Right lung (tissue), 10 donors: ENCODE measurements at places on chromosomes 5 and 9. TPM values are rescaled to one million over a fixed set of nuclear protein-coding genes. Genes with fewer than 3 reads are reported as not detected.

GRCh38 chr5:141478321-141478945 lies 2.7 kb downstream of the PCDHGC3 start:
- DNase-seq, result no peak

GRCh38 chr5:35269006-35269405 lies 38.7 kb upstream of the PRLR start:
- DNase-seq, result no peak

Gene SPATA31C1
- polyA plus RNA-seq, result 0.09 TPM

Gene CARD6
- polyA plus RNA-seq, result 7.2 TPM
